ENCODE measurements at places on chromosomes 7 and 10.

GRCh38 chr10:61835069-61835945 lies 66.2 kb upstream of the ARID5B start:
- peak; percentile 70 for DNase-seq

DNA sequence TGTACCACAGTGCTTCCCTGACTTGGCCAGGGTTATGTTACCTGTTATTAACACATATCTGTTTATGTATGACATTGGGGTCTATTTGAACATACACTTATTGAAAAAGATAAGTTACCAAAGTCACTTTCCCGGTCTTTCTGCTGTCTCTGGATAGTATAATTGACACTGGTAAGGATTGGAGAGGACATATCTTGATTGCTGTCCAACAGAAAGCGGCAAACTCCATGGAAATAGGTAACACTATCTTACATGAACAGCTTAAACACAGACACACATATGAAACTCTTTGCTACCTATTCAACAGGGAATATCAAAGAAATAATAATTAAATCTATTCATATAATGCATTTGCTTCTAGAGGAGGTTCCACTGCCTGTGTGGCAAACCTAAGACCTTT lies 282.5 kb upstream of the AOAH start:
- DNase-seq, result no peak

DNA sequence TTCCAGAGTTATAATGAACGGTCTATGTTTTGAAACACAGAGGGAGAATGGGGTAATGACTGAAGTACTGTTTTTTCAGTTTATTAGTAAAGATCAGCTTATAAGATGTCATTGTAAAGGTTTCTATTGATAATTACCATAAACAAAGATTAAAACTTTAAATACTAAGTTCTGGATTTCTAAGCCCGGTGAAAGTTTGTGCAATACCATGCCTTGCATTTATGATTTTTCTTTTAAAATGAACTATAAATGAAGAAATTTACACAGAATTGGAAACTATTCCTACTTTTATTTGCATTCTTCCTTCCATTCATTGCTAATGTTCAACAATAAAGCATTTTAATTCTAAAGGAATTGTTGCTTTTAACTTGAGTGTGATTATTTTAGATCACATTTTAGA lies 4.9 kb downstream of the MEOX2 start:
- DNase-seq, result no peak

- no peak for DNase-seq
Observed at GRCh38 chr10:36423821-36424248, 701.6 kb upstream of the ANKRD30A start.

GRCh38 chr7:154953006-154953684 lies 49.8 kb downstream of the PAXIP1 start:
- DNase-seq, result peak; percentile 12

- DNase-seq, result no peak
Observed at GRCh38 chr10:4120096-4120853, 335.3 kb upstream of the KLF6 start.

DNA sequence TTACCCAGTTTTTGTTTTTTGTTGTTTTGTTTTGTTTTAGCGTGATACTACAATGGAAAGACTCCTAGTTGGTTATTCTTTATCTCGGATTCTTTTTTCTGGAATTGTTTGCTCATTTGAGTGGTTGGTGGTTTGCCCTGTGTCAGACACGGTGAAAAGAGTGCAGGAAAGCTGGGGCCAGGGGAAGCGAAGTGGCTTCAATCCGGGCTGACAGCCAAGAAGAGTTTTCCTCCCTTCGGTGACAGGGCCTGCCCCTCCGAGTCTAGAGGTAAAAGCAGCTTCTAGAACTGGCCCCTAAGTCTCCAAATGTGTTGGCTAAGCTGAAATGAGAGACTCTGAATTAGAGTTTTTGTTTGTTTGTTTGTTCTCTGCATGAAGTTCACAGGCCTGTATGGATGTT lies 5.7 kb upstream of the AP5Z1 start:
- DNase-seq, result no peak

- DNase-seq, result peak; percentile 18
Observed at GRCh38 chr10:79007421-79008319, 61.1 kb upstream of the ZMIZ1 start.
